ENCODE measurements at places on chromosomes 4 and X.

- no peak for DNase-seq
Measured at GRCh38 chr4:13493793-13494192, 9.7 kb upstream of the RAB28 start.

- DNase-seq = no peak
Measured at GRCh38 chr4:122988696-122989095, 66.3 kb upstream of the NUDT6 start.

GRCh38 chr4:105587841-105588240, 35.4 kb downstream of the ARHGEF38 start:
- DNase-seq = no peak

DNA sequence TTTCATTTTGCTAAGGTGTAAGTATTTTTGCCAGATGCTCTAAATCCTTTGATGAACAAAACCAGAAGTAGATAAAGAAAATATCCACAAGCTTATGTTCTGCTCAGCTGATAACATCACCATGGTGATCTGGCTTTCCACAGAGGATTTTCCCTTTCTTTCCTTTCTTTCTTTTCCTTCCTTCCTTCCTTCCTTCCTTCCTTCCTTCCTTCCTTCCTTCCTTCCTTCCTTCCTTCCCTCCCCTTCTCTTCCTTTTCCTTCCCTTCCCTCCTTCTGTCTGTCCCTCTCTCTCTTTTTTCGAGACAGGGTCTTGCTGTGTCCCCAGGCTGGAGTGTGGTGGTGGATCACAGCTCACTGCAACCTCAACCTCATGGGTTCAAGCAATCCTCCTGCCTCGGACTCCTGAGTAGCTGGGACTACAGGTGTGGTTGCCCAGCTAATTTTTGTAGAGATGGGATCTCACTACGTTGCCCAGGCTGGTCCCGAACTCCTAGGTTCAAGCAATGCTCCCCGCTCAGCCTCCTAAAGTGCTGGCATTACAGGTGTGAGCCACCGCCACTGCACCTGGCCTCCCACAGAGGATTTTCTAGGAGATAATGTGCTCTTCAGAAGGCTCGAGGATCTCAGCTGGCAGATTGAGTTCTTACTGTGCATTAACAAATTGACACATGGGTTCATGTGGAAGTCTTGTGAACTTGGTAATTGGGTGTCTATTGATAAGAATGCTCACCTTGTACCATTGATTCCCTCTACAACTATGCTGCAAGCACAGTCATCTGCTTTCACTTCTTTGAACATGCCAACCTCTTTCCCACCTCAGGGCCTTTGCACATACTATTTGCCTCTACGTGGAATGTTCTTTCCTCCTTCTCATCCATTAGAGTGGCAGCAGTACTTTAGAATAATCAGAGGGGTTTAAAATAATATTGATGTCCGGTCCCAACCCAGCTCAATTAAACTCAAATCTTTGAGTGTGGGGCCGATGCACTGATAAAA, 1.4 kb upstream of the RHOH start:
- no peak for DNase-seq

GRCh38 chrX:38880296-38880854, 79.1 kb downstream of the MID1IP1 start:
- DNase-seq = no peak

- DNase-seq = no peak
Measured at GRCh38 chrX:1558761-1559468, 21.9 kb upstream of the P2RY8 start.

DNA sequence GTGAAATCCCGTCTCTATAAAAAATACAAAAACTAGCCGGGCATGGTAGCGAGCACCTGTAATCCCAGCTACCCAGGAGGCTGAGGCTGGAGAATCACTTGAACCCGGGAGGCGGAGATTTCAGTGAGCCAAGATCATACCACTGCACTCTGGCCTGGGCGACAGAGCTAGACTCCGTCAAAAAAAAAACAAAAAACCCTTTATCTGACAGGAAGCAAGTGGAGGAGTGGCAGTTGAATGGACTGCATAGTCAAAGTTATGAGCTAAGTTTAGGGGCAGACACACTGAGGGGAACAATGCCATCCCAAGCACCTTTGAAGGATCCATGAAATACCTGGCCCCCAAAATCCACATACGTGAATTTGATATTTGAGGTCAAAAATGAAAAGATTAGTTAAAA, 7.5 kb upstream of the HPGDS start:
- DNase-seq = no peak

GRCh38 chr4:158032733-158033415, 140.0 kb downstream of the GASK1B start:
- DNase-seq = no peak

DNA sequence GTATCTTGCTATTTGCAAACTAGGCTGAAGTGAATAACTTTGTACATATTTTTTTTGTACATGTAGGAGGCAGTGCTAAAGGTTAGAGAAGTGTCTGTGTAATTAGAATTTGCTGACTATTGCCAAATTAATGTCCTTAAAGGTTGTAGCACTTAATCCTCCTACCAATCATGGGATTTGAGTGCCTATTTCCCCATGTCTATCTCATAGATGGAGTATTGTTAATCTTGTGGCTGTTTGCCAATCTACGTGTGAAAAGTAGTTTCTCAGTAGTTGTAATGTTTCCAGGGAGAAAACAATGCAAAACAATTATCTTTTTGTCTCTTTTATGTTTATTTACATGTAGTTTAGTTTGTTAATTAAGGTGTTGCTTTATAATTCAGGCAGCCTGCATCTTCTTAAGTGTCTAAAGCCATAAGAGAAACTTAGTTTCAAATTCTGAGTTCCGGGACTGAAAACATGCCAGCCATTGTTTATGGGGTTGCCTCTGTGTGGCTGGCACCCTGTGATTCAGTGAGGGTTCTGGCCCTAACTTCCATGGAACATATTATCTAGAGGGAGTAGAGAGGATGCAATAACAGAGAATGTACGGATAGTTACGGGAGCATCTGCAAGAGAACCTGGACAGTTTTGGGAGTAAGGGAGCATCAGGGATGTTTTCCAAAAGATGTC, 142.4 kb downstream of the KLHL8 start:
- DNase-seq = no peak

DNA sequence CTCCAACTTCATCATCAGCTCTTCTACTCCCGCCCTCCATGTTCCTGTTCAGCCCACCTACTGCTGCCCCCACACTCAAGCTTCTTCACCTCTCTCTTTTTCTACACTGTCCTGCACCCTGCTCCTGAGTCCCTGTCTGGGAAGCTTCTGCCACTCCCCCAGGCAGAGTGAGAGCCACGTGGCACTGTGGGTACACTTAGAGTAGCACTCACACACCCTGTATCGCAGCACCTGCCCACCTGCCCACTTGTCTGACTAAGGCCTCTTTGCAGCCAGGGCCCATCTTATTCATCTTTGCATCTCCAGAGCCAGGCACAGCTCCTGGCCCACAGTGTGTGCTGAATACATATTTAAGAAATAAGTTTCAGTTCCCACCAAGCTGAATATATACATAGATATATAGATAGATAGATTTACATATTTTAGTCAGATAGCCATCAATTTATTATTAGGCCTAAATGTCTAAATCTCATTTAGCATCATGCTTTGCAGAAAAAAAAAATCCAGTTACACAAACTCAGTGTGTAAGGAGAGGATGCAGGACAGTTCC, 24.9 kb downstream of the CCDC149 start:
- no peak for DNase-seq
